ENCODE measurements at places on chromosomes 5 and 9.

GRCh38 chr9:124899845-124900244, 37.9 kb downstream of the ARPC5L start:
- DNase-seq = no peak

DNA sequence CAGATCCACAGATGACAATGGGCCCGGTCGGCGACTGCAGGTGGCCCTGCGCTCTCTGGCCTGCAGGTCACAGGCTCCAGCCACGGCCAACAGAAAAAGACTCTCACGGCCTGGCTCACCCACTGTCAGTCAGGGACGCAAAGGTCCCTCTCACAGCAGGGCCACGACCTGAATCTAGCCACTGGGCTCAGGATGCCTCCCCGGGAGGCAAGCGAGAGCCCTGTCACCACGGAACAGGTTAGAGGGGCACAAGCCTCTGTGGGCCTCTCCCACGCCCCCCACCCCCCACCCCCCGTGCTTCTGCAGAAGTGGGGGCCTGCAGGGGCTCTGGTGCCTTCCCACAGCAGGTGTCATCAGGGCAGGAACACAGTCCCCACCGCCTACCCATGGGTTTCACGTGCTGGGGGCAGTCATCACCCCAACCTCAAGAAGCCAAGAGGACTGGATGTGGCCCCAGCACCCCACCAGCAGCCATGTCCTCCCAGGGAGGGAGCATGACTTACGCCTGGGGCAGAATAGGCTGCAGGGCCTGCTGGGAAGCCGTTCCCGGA, 17.3 kb upstream of the EGFL7 start:
- DNase-seq = no peak

DNA sequence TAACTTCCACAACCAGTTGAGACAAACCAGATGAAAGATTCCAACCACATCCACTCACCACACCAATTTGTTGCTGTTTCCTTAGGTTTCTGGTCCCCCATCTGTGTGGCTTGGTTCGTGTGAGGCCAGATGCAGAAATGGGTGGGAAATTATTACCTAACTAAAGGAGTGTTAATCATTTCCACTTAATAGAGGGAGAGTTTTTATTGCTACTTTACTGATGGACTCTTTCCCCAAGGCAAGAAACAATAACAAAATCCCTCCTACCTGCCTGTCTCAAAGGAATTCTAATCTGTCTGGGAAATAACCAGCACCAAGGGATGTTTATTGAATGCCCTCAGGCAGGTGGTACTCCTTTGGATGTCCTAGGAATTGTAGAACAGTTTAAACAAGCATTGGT, 76.3 kb downstream of the TMEM167A start:
- no peak for DNase-seq

DNA sequence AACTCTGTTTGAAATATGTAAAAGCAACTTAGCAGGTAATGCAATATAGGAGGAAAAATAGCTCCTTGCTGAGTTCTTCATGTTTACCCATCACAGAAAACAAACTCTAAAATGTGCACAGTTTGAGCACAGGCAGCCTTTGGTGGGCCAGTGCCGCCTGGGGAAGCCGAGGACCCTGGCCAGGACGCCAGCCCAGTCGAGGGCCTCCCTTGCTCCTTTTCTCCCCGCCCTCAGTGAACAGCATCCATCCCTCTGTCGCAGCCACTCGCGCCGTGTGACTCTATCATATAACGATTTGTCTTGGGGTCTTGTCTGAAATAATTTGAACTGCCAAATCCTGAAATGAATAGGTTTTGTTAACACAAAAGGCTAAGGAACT, 286.7 kb upstream of the IRX4 start:
- no peak for DNase-seq

- DNase-seq = no peak
These were observed 51.2 kb downstream of the ADAMTS19 start for GRCh38 chr5:129511291-129511690.

DNA sequence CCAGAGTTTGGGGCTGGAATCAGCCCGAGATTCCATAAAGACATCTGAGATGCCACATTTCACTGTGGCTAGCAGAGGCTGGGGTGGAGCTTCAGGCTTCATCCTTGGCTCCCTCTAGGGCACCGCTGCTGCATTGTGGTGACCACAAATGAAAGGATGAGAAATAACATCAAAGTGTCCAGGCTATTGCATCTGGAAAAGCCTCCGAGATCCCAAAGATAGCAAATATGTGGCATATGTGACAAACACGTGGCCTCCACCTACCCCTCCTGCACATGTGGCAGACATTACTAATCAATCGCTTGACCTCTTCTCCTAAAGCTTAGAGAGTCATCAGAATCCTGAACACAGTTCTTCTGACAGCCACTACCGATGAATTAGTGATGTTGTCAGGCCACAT, 4.5 kb downstream of the SPARC start:
- DNase-seq = no peak

- DNase-seq = no peak
These were observed 631.1 kb downstream of the ACTL7B start for GRCh38 chr9:108224716-108225115.

DNA sequence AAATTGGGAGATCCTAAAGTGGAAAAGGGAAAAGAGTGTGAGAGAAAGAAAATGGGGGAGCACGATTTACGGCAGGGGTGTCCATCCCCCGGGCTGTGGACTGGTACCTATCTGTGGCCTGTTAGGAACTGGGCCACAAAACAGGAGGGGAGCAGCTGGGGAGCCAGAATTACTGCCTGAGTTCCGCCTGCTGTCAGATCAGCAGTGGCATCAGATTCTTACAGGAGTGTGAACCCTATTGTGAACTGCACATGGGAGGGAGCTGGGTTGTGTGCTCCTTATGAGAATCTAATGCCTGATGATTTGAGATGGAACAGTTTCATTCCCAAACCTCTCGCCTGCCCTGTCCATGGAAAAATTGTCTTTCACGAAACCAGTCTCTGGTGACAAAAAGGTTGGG, 108.3 kb upstream of the ADAMTSL1 start:
- DNase-seq = no peak

- DNase-seq = peak; percentile 37
These were observed 423.6 kb downstream of the IRX1 start for GRCh38 chr5:4019009-4019769.

DNA sequence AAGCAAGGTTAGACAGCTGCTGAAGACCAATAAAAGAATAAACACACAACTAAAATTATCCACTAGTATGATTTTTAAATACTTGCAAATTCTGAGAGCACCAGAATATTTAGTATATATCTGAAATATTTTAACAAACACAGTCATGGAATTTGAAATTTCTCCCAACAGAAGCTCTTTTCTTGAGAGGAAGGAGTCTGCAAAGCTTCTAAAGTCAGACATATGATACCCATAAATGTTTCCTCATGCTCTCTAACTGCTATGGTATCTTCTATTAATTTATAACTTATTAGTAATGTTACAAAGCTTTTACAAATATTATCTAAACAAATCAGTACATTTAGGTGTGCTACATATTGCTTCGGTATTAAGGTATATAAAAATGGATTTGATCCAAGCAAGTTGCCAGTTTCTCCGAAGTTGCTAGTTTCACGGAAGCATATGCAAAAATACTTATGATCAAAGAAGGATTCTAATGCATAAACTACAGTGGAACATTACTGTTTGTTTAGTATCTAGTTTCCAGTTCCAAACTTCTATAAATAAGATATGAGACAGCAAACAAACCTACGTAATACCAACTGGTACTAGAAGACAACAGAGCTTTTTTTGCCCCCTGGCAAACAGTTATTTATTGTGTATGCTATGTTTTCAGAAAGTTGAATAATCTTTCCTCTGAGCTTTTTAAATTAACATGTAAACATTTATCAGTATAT, 22.0 kb downstream of the FNIP1 start:
- no peak for DNase-seq

DNA sequence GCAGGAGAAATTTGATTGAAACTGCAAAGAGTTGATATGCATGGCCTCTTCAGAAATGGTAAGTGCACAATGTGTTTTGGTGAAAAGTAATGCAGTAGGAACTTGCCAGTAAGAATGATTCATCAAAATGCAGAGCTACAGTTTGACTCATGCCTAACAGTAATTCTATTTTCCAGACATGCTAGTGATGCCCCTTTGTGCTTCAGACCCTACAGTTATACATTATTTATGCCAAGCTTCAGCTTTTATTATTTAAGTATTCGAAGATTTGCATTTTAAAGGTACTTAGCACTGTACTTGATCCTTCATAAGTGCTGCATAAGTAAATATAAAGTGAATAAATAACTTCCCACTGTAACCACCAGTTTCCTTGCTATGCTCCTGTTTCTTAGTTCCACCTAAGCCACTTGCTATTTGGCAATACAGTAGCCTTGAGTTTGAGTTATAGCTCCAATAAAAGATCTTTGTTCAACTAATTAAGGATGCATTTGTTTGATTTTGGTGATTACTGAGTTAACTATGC, 3.6 kb upstream of the SPATA31E1 start:
- DNase-seq = peak; percentile 69

DNA sequence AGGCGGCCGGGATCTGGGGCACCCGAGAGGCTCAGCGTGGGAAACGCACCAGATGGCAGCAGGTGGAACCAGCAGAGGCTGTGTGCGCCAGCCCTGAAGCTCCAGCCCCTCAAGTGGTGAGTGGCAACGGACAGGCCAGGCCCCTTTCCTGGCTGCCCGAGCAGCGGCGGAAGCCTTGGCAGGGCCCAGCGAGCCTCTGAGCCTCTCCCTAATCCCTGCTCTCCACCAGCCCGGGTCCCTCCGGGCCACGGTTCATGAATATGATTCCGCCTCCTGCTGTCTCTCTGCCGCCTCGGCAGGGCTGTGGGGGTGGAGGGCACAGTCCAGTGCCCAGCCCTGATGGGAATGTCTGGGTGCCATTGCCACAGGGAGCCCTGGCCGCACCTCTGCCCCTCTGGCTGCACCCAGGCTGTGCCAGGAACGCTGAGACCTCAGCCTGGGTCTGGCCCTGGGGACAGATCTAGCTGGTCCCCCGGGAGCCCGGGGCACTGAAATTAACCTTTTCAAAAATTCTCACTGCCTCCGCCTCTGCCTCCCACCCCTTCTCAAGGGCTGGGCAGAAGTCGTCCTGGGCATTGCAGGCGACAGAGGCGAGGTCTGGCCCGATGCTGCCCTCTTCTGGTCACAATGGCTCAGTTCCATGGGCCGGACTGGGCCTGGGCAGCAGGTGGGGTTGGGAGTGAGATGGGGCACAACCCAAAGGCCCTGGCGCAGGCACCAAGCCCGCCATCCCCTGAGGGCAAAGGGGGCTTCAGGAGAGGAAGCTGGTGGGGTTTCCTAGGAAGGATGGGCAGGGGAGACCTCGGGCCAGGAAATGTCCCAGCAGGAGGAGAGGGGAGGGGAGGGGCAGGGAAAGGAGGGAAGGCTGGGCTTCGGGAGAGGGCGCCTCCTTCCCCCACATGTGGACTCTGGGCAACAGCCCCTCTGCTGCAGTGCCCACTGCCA, 20.3 kb downstream of the CCDC187 start:
- peak; percentile 95 for DNase-seq

DNA sequence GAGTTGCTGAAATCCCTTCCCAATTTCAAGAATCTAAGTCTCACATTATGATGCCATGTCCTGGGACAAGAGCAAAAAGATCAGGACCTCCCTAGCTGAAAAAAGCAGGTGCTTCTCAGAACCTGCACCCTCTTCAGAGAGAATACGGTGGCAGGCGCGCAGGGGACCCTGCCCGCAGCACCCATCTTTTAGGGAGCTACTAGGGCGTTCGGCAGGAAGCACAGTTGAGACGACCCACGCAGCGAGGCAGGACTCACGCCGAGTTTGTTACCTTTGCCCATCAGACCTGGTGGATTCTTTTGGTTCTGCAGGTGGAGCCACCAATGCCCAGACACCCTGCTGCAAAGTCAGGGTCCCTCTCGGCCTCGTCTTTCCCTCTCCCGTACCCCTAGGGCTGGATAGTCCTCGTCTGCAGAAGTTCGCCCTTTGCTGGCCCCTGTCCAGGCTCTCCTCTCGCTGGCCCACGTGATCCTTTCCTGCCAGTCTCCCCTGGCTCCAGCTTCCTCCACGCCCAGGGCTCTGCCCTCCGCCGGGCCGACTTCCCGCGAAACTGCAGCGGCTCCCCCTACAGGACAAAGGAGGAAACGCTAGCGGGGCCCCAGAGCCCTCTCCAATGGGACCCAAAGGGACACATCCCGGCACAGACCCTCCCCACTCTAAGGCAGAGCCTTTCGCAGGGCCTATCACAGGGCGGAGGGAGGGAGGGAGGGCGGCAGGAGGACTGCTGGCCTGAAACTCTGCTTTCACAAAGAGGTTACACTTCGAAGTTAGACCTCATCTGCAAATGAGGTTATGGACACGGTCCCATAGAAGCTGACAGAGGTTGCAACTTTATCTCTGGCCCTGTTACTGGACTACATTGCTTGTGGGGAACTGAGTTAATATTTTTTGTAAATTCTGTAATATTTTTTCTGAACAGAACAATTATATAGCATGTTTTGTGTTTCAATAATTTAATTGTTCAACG, 28.8 kb downstream of the TMEM174 start:
- DNase-seq = peak; percentile 91

DNA sequence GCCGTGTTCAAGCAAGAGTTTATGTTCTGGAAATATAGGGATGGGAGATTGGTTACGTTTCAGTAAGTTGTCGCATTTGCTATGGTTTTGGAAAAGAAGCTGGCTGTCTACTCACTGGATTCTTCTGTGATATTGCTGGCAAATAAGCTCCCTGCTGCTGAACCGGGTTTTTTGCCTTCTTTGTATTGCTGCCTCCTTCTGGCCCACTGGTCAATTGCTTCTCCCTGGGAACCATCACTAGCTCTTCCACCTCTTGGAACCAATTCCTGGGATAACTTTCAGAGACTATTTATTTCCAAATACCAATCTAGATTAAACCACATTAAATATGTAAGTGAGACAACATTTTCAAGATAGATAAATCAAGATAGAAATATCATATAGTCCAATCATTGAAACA, 43.0 kb downstream of the NUDT12 start:
- peak; percentile 9 for DNase-seq

GRCh38 chr9:34437006-34437925, 21.1 kb downstream of the FAM219A start:
- DNase-seq = peak; percentile 65

DNA sequence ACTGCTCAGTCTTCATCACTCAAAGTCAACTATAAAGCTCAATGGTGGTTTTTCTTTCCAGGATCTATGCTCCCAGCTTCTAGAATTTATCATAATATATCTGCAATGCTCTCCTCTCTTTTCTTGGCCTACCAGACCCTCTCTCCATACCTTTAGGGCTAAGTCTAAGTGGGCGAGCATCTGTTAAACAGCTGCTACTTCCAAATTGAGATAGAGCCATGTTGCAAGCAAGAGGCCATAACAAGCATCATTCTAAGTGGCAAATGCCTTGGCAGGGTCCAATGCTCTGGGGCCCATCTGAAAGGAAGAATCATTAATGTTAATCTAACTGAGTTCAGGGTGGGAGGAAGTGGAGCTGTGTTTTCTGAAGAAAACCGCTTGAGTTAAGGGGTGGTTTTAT, 324.0 kb downstream of the TLR4 start:
- no peak for DNase-seq

GRCh38 chr5:107199756-107200155, 471.0 kb downstream of the EFNA5 start:
- no peak for DNase-seq
